ENCODE measurements at places on chromosomes 3 and 15. TPM values are rescaled to one million over a fixed set of nuclear protein-coding genes. Genes with fewer than 3 reads are reported as not detected.

HDC gene
- not detected for polyA plus RNA-seq

ATP10A gene
- polyA plus RNA-seq: not detected

SH2D7 gene
- polyA plus RNA-seq: not detected

MED12L gene
- polyA plus RNA-seq: 0.03 TPM

NMB gene
- 10.3 TPM for polyA plus RNA-seq

TGM4 gene
- polyA plus RNA-seq: 0.11 TPM

ATP2B2 gene
- not detected for polyA plus RNA-seq

EBLN2 gene
- 2.5 TPM for polyA plus RNA-seq

FBXW12 gene
- polyA plus RNA-seq: not detected

KCNH8 gene
- not detected for polyA plus RNA-seq

DUSP7 gene
- 38.7 TPM for polyA plus RNA-seq

ATP13A5 gene
- polyA plus RNA-seq: not detected

SLC2A2 gene
- not detected for polyA plus RNA-seq

UBAP1L gene
- 2.9 TPM for polyA plus RNA-seq

ZNF662 gene
- polyA plus RNA-seq: 0.84 TPM

ST3GAL6 gene
- 13.2 TPM for polyA plus RNA-seq

INKA1 gene
- 57.7 TPM for polyA plus RNA-seq

NEK10 gene
- 0.24 TPM for polyA plus RNA-seq

PLD1 gene
- 35.7 TPM for polyA plus RNA-seq

SMCO1 gene
- not detected for polyA plus RNA-seq

CTXN2 gene
- polyA plus RNA-seq: 0.01 TPM

AQP9 gene
- polyA plus RNA-seq: not detected

IGF2BP2 gene
- polyA plus RNA-seq: 5.6 TPM

TM4SF4 gene
- polyA plus RNA-seq: not detected

GALNT15 gene
- polyA plus RNA-seq: 0.87 TPM

NECTIN3 gene
- 10.1 TPM for polyA plus RNA-seq

KCNMB3 gene
- polyA plus RNA-seq: 1.2 TPM

NAALADL2 gene
- 0.86 TPM for polyA plus RNA-seq

PP2D1 gene
- polyA plus RNA-seq: not detected

TP53BP1 gene
- 28.1 TPM for polyA plus RNA-seq

LRRC28 gene
- 26.7 TPM for polyA plus RNA-seq

CHRNA3 gene
- polyA plus RNA-seq: not detected

PEX11A gene
- 4.4 TPM for polyA plus RNA-seq

GOLGA8G gene
- not detected for polyA plus RNA-seq

UBE2Q2 gene
- polyA plus RNA-seq: 8.9 TPM

NTRK3 gene
- polyA plus RNA-seq: not detected

CADPS gene
- polyA plus RNA-seq: not detected

CP gene
- not detected for polyA plus RNA-seq

CLDN18 gene
- not detected for polyA plus RNA-seq

ITPKA gene
- 0.14 TPM for polyA plus RNA-seq

GP9 gene
- polyA plus RNA-seq: not detected

TRIM42 gene
- not detected for polyA plus RNA-seq

NME9 gene
- polyA plus RNA-seq: not detected

BCHE gene
- polyA plus RNA-seq: 0.40 TPM

EPHA6 gene
- polyA plus RNA-seq: not detected

TLR9 gene
- 0.11 TPM for polyA plus RNA-seq

ECE2 gene
- polyA plus RNA-seq: not detected

SLC22A14 gene
- polyA plus RNA-seq: 0.10 TPM

C3orf80 gene
- 0.03 TPM for polyA plus RNA-seq

CDHR4 gene
- polyA plus RNA-seq: 0.19 TPM

KCNMB2 gene
- 0.24 TPM for polyA plus RNA-seq

DPPA2 gene
- not detected for polyA plus RNA-seq

OXTR gene
- 0.08 TPM for polyA plus RNA-seq

TBC1D5 gene
- 16.4 TPM for polyA plus RNA-seq

IQCF5 gene
- not detected for polyA plus RNA-seq

Measured in endothelial cell of umbilical vein (primary cell).